Osteoblast (primary cell): ENCODE measurements at places on chromosomes 7 and 10.

- no peak for DNase-seq
Measured at GRCh38 chr10:21318540-21319167, 206.8 kb downstream of the SKIDA1 start.

- DNase-seq: no peak
Measured at GRCh38 chr10:82041018-82041417, 166.0 kb downstream of the NRG3 start.

DNA sequence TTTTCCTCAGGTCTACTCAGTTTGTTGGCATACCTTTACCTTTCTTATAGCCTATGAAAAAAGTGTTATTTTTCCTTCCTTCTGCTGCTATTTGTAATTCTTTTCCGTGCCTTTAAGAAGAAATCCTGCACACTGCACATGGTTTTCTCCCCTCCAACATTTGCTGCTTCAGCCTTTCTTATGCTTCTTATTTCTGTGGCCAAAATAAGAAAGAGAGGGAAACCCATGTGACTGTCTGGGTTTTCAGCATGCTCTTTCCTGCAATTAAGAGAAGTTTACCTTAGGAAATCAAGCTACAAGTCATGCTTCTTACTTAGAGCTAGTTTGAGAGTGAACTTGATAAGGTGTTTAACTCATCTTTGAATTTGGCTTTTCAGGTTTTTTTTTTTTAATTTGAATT lies 11.0 kb downstream of the TBC1D12 start:
- no peak for DNase-seq

DNA sequence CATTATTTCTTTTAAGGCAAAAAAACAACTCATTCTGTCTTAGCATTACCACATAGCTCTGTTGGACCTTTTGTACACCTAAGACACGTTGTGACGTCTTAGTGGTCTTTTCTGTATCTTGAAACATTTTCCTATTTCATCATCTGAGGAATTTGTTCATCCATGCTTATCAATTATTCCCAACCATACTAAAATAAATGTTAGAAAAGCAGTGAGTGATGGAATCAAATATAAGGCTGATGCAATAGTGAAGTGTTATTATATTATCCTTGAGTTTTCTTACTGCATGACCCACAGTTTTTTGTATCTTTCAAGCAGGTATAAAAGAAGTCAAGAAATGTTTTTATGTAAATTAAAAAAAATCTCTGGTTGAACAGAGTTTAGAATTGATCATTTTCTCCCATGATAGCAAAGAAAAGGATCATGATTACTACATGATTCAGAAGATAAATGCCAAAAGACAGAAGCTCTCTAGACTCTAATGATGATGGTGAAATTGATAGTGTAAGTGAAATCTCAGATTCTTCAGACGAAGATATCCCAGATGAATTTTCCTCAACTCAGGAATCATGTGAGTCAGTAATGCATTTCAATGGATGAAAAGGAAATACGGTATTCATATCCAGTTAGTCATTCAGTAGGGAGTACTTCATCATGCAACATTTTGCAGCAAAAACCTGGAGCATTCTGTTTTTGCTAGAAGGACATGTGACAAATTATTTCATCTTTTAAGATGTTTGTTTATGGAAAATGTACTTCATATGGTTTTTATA lies 51.4 kb downstream of the CELF2 start:
- no peak for DNase-seq
